ENCODE measurements at places on chromosomes 6 and 20.

DNA sequence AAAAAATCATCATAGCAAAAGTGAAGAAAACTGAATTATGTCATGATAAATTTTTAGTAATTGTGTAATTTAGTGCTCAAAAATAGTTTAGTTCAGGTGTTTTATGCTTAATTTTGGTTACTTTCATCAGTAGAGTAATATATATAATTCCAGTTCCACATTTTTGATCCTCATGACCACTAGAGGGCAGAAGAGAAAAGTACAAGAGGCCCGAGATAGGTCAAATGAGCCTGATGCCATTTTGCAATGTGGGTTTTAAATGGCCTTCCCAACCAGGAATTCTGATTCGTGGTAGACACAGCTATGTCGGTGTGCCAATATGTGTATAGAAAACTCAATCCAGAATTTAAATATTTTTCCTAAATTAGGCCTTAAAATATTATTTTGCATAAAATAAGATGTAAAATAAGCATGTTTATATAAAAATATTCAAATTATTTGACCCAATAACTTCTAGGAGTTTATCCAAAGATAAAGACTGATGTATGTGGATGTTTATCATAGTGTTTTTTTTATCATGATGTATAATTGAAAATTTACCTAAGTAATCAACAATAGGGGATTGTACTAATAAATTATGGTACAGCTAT, 159.7 kb upstream of the RPS6KA2 start:
- DNase-seq, result no peak

DNA sequence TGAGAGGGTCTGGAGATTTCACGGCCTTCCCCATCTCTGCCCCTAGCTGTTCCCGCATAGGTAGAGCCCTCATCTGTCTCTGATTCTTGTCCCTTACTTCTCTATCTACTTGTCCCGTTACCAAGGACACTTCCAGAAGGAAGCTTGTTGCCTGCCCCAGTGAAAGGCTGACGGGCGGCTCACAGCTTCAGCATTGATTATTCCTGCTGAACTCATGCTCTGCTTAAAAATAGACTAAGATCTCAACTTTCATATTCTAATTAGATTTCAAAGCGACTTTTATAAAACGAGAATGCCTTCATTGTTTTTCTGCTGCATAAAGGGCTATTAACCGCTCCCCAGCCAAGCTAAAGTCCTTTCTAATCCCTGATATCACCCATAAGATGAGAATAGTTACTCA, 31.1 kb upstream of the MAFB start:
- DNase-seq, result no peak

DNA sequence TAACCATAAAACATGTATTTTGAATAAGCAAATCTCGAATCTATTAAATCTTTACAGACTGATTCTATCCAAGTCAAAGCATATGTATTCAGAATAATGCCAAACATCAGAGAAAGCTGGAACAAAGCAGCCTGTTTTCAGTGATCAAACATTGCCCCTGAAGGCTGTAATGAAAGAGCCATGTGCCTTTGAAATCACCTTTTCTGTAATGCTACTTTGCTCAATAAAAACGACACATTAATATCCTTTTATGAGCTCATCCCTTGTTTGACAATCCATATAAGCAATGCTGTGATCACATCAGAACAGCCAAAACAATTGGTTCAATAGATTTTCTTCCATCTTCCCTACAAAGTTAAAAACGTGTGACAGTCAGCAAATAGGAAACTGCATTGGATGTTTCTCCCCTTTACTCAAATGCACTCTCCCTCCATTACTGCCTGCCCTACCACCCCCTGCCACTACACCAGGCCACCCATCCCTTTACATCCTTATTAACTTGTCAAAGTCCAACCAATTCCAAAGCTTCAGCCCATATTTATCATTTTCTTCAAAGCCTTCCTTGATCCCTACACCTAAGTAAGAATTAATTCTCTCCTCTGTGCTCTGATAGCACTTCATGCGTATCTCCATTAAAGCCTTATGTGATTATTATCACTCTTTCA, 42.0 kb downstream of the THEMIS start:
- no peak for DNase-seq

- DNase-seq, result no peak
Observed at GRCh38 chr20:2305479-2305878, 9.7 kb downstream of the TGM3 start.

GRCh38 chr6:102501615-102502014, 1108.1 kb downstream of the GRIK2 start:
- no peak for DNase-seq

GRCh38 chr6:129621252-129621651, 88.7 kb downstream of the ARHGAP18 start:
- DNase-seq, result no peak

- DNase-seq, result no peak
Observed at GRCh38 chr6:28277746-28278145, 3.6 kb upstream of the PGBD1 start.

GRCh38 chr6:30322527-30323501, 3.9 kb upstream of the TRIM39 start:
- DNase-seq, result no peak

DNA sequence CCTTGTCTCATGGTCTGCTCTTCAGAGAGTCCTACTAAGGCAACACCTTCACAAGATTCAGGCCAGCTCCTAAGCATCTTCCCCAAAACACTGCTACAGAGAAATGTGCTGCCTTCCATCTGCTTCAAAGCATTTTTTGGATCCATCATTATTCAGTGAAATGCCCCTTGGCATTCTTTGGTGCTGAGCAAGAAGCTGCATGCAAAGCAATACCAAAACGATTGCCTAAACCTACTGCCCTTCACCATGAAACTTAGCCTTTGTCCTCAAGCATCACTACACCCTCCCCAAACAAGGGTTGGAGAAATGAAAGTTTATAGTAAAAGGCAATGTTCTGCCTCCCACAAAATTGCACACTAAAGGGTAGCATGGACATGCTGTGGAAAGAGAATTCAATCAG, 93.5 kb downstream of the SNAP25 start:
- DNase-seq, result no peak

- DNase-seq, result peak; percentile 61
Observed at GRCh38 chr6:9412951-9413559, 977.7 kb upstream of the SLC35B3 start.
